ENCODE measurements at places on chromosomes 13 and 19.

DNA sequence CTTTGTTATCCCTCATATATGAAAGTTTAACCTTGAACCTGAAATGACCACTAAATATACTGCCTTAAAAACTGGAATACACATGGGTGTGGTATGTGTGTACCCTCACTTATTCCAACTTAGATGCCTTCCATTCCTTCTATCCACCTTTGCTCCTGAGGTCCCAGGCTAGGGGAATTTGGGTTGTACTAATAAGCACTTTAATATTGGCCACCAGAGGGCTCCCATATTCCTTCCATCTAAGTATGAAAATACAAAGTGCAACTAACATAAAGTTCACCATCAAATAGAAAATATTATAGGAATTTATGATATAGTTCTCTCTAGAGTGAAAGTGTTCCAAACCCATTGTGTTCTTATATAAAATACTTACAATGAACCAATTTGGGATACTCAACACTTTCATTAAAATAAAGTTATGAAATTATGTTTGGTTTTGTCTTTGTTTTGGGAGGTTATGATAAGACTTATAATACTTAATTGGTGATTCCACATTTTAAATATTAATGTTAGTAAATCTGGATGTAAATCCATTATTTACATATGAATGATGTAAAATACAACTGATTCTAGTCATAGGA lies 62.3 kb downstream of the ITGBL1 start:
- DNase-seq: no peak

- no peak for DNase-seq
Measured at GRCh38 chr13:31038834-31039552, 106.5 kb downstream of the TEX26 start.

- no peak for DNase-seq
Measured at GRCh38 chr19:45947926-45948325, 25.7 kb downstream of the NOVA2 start.

DNA sequence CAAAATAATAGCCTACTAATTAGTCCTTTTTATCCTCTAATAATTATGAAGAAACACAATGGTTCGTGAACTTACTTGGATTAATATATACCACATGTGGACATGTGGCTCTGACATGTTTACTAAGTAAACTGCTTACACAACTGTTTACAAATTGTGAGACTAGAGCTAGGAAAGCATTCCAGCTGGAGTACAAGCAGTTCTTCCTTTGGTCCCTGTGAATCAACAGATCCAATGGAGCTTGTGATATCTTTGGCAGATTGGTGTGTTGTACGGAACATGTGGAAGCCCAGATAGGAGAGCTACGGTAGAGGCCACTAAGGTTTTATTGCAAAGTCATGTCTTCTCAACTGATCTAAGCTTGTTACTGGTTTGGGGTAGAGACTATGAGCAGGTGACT lies 145.5 kb upstream of the SPRY2 start:
- no peak for DNase-seq

GRCh38 chr19:47113850-47114651 lies 475 bp upstream of the ZC3H4 start:
- DNase-seq: no peak

DNA sequence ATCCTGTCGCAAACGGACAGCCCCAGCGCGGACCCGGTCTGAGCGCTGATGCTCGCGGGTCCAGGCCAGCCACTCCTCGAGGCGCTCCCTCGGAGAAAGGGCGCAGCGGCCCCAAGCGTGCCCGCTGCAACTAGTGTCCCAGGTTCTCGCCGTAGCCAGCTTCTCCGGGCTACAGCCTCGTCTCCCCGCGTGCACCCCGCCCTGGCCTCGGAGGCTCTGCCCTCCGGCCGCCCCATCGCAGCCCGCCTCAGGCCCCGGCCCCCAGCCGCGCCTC lies 487 bp downstream of the FLT1 start:
- DNase-seq: peak; percentile 7

GRCh38 chr13:113057084-113057483 lies 48.5 kb upstream of the F7 start:
- DNase-seq: no peak

- no peak for DNase-seq
Measured at GRCh38 chr13:98488736-98489135, 88.2 kb downstream of the STK24 start.

- DNase-seq: no peak
Measured at GRCh38 chr13:92346046-92346445, 880.6 kb upstream of the GPC6 start.

DNA sequence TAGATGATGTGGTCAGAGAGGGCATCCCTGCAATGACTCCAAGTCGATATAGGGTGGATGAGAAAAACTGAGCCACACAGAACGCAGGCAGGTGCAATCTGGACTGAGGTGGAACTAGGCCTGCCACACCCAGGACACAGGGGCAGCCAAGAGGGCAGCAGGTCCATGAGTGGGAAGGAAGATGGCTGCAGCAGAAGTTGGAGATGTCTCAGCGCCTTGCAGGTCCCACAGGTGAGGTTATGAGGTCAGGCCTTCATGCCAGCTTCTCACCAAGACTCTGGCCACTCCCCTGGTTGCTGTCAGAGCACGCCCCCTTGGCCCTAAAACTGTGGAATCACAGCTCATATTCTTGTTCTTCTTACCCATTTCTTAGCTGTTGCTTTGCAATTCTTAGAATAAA lies 147.7 kb upstream of the VSTM2B start:
- DNase-seq: no peak

DNA sequence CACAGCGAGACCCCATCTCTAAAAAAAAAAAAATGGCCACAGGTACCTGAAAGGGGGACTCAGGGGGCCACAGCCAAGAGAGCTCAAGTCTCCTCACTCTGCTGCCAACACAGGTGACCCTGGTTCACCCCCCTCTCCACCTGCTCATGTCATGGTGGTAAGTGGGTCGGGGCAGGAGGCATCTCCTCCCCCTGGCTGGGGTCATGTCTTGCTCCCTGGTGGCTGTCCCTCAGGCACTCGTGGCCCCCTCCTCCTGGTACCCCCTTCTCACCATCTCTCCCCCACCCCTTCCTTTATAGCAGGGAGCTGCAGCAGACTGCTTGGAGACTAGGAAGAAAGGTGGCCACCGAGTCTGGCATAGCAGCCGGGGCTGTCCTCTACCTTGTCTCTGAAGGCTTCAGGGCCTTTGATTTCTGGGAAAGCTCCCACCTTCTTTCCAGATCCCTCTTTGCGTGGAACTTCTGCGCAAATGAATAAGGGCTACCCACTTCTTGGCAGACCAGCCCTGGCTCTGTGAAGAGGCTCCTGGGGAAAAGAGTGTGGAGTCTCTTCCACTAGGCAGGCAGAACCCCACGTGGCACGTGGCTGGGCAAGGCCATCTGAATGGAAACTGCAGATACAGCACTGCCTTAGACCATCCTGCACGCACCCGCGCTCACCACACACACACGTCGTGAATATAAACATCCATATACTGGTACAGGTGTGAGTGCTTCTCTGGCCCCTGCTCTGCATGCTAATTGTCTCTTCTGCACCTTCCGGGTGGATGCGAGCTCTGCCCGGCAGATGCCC lies 20.1 kb upstream of the MIER2 start:
- DNase-seq: no peak

- DNase-seq: no peak
Measured at GRCh38 chr19:30029721-30030510, 87.9 kb downstream of the URI1 start.

GRCh38 chr19:42794765-42795164 lies 29.3 kb upstream of the PSG8 start:
- no peak for DNase-seq

- no peak for DNase-seq
Measured at GRCh38 chr13:87887459-87888123, 216.4 kb downstream of the SLITRK5 start.

DNA sequence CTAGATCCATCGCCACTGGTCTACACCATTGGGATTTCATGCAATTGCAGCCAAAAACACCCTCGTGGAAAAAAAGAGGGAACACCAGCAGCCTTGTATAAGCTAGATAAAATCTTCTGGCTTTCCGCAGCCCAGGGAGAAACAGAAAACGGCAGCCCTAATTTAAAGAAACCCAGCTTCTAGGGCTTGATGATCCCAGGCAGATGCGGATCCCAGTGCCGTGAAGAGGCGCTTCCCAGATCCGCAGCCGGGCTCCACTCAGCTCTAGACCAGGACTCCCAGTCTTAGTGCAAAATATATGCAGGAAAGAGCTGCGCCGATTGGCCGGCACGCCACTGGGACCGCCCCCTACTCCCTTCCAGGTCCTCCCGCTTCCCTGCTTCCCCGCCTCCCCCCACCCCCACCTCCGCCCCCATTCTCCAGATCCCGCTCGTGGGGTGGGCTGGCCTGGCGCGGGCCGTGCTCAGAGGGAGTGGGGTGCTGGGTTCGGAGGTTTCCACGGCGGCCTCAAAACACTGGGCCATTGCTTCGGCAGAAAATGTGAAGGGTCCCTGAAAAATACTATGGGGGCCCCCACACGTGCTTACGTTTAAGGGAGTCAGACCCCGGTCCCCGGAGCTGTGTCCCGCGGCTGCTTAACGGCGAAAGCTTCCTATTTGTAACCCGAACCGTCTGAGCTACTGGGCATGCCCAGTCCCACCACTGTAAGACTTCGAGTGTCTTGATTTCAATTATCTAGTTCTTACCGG lies 63.1 kb downstream of the SERP2 start:
- peak; percentile 11 for DNase-seq

- no peak for DNase-seq
Measured at GRCh38 chr13:70375718-70376117, 267.5 kb upstream of the KLHL1 start.

- DNase-seq: no peak
Measured at GRCh38 chr13:80235166-80235966, 105.6 kb downstream of the SPRY2 start.

GRCh38 chr19:30968210-30968609 lies 381.0 kb downstream of the TSHZ3 start:
- no peak for DNase-seq

GRCh38 chr13:43484432-43485225 lies 302.1 kb downstream of the ENOX1 start:
- DNase-seq: no peak

DNA sequence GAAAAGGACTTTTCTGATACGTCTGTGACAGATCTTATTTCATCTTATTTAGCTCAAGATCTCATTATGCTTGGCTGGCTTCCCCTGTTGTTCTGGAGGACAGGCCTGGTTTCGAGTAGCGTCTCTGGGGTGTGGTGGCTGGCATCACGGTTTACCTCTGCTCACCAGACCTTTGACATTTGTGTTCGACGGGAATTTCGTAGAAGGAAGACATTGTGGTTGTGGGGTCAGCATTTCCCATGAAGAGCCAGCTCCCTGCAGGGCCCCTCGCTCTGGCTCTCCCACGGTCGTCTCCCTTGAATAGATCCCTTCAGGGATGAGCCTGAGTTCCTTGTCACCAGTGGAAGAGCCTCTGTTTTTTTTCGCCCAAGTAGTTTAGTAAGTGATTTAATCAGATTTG lies 78.6 kb upstream of the TEX29 start:
- DNase-seq: no peak

- DNase-seq: peak; percentile 44
Measured at GRCh38 chr19:4059891-4060620, 6.6 kb downstream of the ZBTB7A start.

GRCh38 chr19:35328851-35329285 lies at the start of gene CD22:
TSS of gene CD22 (plus strand) at chr19:35329187. CDS start at chr19:35332041, 2,854 bp downstream.
- DNase-seq: no peak

DNA sequence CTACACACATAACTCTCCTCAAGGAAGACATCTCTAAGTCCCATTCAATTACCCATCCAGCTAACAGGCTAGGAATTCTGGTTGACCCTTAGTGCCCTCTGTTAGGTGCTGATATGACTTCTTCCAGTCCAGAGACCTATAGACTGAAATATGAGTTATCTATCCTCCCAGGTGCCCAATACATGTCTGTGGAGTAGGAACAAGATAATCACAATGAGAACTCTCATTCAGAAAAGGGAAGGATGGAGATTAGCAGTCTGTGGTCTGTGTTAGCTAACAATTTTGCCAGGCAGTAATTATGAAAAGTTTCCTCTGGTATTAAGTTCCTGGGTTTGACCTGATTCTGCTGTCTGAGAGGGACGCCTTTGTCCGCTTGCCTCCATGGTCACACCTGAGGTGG lies 44.2 kb upstream of the SLAIN1 start:
- no peak for DNase-seq

DNA sequence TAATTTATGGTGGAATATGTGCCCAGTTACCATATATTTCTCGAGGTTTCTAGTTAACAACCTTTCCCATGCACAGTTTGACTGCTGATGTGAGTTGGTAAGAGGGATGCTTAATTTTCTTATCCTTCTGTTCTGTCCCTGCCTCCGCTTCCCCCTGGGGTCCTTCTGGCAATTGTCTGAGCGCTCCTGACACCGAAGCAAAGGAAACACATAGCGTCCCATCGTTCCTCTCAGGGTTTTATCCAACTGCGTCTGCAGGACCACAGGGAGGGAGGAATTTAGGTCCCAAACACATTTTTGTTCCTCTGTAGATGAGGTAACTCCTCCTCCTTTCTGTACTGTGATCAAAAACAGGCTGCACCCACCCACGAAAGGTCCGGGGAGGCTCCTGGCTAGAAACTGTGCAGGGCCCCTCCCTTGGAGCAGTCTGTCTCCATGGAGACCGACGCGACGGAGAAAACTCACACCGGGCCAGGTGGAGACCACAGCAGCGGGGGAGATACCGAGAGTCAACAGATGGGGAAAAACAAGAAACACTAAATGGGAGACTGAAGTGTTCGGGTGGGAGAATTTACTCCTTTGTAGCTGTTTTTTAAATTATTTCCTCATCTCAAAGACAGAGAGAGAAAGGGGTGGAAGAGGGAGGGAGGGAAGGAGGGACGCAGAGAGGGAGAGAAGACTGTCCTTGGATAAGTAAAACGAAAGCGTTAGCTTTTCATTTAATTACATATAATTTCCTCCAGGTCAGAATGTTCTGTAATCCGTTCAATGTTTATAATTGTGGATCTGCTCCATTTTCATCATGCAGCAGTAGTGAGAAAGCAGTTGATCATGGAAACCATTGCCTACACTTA lies 191.8 kb upstream of the NBEA start:
- DNase-seq: no peak

GRCh38 chr19:46080561-46080960 lies 39.8 kb upstream of the IGFL4 start:
- no peak for DNase-seq

DNA sequence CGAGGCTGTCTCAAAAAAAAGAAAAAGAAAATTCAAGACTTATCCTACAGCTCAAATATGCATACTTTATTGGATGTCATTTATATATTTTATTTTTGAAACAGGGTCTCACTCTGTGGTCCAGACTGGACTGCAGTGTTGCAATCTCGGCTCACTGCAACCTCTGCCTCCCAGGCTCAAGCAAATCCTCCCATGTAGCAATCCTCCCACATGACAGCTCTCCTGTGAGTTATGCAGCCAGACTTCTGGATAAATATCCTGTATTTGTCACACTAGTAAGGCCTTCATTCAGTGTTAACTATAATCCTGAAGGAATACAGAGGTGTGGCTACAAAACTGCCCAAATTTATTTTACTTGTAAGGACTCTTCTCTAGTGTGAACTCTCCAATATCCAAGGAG lies 7.2 kb downstream of the ZNF552 start:
- no peak for DNase-seq

DNA sequence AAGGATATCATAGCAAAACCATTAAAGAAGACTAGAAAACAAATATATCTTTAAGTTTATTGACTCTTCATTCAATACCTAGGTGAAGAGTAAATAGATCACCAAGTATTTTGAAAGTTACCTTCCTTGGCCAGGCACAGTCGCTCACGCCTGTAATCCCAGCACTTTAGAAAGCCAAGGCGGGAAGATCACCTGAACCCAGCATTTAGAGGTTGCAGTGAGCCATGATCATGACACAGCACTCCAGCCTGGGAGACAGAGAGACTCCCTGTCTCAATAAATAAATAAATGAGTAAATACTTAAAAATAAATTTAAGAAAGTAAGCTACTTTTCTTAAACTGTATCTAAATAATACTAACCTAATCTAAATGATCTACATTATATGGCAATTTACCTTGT lies 8.9 kb upstream of the WBP4 start:
- DNase-seq: no peak

- no peak for DNase-seq
Measured at GRCh38 chr13:28558567-28558966, 63.6 kb upstream of the FLT1 start.

All from activated T-cell treated with anti-CD3 and anti-CD28 coated beads for 48 hours (primary cell).